Amniotic stem cell (primary cell): ENCODE measurements at places on chromosomes 7 and 10.

DNA sequence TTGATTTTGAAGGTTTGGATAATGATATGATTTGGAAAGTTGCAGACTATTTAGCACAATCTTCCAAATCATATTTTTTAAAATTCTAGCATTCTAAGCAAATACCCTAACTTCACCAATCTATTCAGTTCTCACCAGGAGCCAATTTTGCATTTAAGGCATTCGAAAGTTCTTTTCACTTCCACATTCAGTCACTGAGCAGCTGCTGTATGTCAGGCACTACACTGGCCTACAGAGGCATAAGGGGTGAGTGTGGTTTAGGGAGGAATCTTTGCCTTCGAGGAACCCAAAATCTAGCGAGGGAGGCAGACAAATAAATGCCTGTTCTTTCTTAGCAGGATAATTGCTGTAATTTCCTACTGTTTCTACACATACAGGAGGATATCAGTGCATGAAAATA lies 10.7 kb upstream of the UCN3 start:
- DNase-seq = no peak

- DNase-seq = no peak
These were observed 119.2 kb upstream of the NPVF start for GRCh38 chr7:25347360-25348066.

GRCh38 chr7:100603726-100604027 lies 1.5 kb downstream of the PCOLCE start:
- DNase-seq = no peak

DNA sequence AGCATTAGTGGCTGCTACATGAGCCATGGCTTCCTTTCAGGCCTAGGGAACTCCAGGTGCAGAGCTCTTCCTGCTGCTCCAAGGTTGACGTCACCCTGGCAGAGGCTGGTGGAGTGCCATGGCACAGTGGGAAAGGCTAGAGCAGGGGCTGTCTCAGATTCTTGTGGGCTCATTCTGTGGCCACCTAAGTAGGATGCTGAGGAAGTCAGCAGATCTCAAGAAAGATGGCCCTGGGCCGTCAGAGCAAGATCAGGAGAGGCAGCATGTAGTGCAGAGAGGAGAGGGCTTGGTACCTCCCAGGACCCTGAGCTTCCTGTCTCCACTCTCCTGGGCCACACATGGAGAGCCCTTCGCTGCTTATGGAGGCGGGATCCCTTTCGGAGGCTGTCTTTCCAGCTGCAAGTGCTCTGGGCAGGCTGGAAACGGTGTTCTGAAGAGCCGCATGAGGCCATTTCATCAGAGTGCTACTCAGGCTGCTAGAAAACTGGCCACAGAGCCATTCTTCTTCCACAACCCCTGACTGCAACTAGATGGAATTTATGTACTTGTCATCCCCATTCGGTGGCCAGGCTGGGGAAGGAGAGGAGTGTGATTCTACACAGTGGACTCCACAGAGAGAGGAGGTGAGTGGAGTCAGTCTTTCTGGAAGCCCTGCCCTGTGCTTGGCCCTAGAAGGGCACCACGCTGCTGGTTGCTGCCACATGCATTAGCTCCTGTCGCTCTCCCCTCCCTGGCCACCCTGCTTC lies 304.2 kb downstream of the RPS24 start:
- DNase-seq = no peak

DNA sequence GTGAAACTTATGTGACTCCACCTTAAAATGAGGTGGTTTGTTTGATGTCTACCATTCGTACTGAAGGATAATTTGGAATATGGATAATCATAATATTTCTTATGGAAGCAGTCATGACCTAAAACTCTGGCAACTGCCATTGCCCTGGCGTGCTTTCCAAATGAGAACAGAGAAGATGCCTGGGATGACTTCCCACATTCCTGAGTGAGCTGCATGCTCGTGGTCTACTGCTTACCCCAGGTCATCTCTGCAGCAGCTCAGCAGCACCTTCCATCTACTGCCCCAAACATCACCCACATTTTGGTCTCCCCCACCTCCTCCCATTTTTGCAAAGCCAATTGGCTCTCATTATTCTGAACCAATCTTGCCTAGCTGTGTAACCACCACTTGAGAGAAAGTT lies 40.1 kb downstream of the LYZL1 start:
- DNase-seq = no peak

GRCh38 chr7:148255333-148255732 lies 335.2 kb upstream of the C7orf33 start:
- DNase-seq = no peak

- DNase-seq = no peak
These were observed 42.5 kb upstream of the SLIT1 start for GRCh38 chr10:97228130-97228774.
